Cardiac atrium fibroblast (primary cell): ENCODE measurements at places on chromosomes 12 and 14. TPM values are rescaled to one million over a fixed set of nuclear protein-coding genes. Genes with fewer than 3 reads are reported as not detected.

C1R gene
- total RNA-seq: 266 and 542 TPM in 2 replicates

SIX6 gene
- not detected in 2 replicates for total RNA-seq

ARID4A gene
- total RNA-seq: 1.8 and 3.6 TPM in 2 replicates

EFS gene
- 1.8 and 3.6 TPM in 2 replicates for total RNA-seq

HOXC5 gene
- total RNA-seq: not detected in 2 replicates

DTX1 gene
- under 0.01 TPM in 1 of 2 replicates, not detected in the other for total RNA-seq

ZFHX2 gene
- total RNA-seq: not detected in 2 replicates

RERGL gene
- not detected in 2 replicates for total RNA-seq

ART4 gene
- total RNA-seq: 43.5 and 57.0 TPM in 2 replicates
